Mesenchymal stem cell (in vitro differentiated cells and primary cell): ENCODE measurements at places on chromosomes 7 and 10.

- H3K4me1 ChIP-seq = peaks cover 3% of the 10 kb centered on the region
- peak; percentile 36 for DNase-seq
- H3K27me3 ChIP-seq = peaks cover 26% of the 10 kb centered on the region
- no peak within 1 kb of the TSS for H3K27ac ChIP-seq
- H3K4me3 ChIP-seq = peak within 1 kb of the TSS; percentile 87
Measured at GRCh38 chr7:121872831-121873288, at the start of gene PTPRZ1. Gene PTPRZ1 (plus strand): TSS chr7:121873161. CDS start chr7:121873500, 339 bp downstream.

- H3K4me3 ChIP-seq = no peak overlapping the region
- H3K4me1 ChIP-seq = no peaks in the 10 kb centered on the region
- no peaks in the 10 kb centered on the region for H3K36me3 ChIP-seq
- H3K27ac ChIP-seq = no peak overlapping the region
- no peaks in the 10 kb centered on the region for H3K27me3 ChIP-seq
- DNase-seq = no peak
Measured at GRCh38 chr10:23421397-23421796, 17.5 kb upstream of the OTUD1 start.

DNA sequence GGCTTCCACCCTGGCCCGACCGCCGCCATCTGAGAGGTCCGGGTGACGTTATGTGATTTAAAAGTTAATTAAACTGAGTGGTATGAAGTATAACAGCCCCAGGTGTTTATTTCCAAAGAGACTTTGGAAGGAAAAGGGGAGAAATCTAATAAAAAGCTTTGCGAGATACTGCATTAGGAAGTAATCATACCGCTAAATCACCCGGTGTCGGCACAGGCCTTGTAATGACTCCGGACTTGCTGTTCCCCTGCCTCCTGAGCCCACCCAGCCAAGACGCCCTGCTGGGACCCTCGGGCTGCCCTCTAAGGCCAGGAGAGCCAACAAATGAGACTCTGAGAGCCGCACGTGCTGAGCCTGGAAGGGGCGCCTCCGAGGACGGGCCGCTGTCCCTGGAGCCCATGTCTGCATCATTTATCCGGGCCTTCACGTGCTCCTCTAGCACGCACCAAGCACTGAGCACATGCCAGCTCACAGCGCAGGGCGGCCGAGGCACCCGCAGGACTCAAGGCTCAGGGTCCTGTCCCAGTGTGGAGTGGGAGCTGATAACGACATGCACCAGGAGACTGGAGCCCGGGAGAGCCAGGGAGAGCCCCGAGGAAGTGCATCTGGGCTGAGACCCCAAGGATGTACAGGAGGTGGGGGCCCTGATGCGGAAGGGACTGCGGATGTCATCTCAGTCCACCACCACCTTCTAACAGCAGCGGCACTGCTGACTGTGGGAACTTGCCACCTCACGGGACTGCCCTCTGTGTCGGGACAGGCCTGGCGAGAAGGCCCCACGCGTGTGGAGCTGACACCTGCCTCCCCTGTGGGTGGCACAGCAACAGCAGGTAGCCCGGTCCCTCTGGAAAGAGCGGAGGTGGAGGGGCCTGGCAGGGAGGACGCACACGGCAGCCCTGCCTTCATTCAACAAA is 182.7 kb downstream of the ELFN1 start:
- DNase-seq = no peak
- H3K4me1 ChIP-seq = peaks cover 6% of the 10 kb centered on the region
- no peak overlapping the region for H3K4me3 ChIP-seq

DNA sequence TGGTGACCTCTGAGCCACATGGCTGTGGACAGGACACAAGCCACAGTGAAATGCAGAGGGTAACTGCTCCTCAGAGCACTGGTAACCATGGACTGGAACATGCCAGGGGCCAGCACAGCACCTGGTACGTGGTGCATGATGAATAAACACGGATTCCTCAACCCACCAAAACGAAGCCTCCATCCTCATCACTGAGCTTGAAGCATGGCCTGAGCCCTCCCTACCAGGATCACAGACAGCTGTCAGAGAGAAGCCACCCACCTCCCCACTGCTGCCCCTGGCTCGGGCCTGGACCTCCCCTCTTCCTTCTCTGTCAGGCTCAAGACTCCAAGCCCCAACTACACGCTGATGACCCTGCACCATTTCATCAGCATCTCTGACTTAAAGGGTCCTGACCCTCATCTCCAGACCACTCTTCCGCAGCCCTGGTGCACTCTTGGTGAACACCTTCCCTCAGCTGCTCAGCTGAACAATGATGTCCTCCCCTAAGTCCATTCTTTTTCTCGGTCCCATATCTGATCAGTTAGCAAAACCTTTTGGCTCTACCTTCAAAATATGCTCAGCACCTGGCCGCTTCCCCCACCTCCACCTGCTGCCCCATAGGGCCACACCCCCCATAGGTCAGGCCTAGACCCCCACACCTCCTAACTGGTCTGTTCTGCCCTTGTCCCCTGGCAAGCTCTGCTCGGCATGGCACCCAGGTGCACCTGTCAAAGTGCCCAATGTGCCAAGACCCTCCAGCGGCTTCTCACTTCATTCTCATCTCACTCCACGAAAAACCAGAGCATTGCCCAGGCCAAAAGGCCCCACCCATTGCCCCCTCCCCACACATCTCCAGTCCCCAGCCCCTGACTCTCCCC is 141.1 kb downstream of the MAPK8 start:
- H3K36me3 ChIP-seq = peaks cover 95% of the 10 kb centered on the region
- H3K27ac ChIP-seq = no peak overlapping the region
- H3K27me3 ChIP-seq = no peaks in the 10 kb centered on the region
- H3K4me3 ChIP-seq = no peak overlapping the region
- no peak for DNase-seq
- H3K4me1 ChIP-seq = peaks cover 17% of the 10 kb centered on the region

DNA sequence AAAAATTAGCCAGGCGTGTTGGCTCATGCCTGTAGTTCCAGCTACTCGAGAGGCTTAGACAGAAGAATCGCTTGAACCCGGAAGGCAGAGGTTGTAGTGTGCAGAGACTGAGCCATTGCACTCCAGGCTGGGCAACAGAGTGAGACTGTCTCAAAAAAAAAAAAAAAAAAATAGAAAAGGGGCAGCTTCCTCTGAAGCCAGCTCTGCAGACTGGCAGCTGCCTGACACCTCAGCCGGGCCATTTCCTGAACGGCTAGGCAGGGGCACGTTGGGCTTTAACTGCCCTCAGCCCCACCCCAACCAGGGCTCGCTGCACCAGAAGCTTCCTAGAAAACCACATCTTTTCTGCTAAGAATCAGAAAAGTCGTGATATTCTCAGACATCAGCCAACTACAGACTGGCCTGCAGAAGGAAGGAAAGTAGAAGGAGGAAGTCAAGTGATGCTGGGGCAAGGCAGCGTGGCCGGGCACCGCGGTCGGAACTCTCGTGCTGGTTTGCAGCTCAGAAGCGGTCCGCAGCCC is 38.0 kb downstream of the PRKAG2 start:
- no peaks in the 10 kb centered on the region for H3K36me3 ChIP-seq
- H3K4me1 ChIP-seq = peaks cover 6% of the 10 kb centered on the region
- no peaks in the 10 kb centered on the region for H3K27me3 ChIP-seq
- no peak for DNase-seq
- no peak overlapping the region for H3K4me3 ChIP-seq
- H3K27ac ChIP-seq = no peak overlapping the region

DNA sequence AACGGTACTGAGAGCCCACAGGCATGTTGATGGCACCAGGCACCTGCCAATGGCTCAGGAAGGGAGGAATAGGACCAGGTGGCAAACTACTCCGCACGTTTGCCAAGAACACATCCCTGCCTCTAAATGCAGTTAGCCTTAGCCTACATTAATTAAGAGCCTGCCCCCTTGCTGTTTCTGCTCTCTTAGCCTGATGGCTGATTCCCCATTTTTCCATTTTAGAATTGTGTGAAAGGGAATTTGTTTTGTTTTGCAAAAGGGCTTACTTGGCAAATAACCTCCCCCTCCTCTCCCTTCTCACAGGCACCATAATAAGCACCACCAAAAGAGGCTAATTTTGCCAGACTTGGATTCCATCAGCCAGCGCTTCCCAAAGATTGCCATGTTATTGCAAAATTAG is 1203.2 kb downstream of the SORCS3 start:
- H3K4me3 ChIP-seq = no peak overlapping the region
- H3K27me3 ChIP-seq = no peaks in the 10 kb centered on the region
- no peaks in the 10 kb centered on the region for H3K36me3 ChIP-seq
- no peak for DNase-seq
- H3K27ac ChIP-seq = no peak overlapping the region

DNA sequence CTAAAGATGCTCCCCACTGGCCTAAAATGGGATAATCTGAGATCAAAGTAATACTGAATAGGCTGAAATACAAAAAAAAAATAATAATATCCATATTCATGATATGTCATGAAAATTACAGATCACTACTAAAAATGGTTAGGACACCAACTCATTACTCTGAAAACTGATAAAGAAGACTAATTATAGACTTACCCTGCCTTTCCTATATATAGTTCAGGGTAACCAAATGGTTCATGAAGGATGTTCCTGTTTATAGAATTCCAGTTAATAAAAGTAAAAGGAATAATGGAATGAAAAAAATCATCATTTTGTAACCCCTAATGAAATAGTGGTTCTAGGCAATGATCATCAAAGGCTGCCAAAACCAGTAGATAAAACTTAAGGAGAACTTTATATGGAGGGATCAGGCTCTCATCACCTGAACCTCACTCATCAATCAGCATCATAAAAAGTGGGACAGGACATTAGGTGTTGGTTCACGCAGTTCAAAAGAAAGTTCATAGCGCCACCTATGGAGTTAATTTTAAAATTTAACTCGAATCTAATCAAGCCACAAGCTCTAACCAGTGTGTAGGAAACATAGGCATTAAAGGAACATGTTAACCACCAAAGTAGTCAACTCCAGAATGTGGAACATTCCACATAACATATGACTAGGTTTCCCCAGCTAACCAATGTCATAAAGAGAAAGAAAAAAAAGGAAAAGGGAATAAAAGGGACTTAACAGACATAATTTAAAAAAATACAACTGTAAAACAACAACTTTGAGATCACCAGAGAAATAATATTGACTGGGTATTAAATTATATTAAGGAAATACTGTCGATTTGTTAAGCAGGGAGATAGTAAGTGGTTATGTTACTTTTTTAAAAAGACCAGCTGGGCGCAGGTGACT is 35.7 kb downstream of the P4HA1 start:
- H3K27ac ChIP-seq = no peak overlapping the region
- peak; percentile 35 for DNase-seq
- H3K27me3 ChIP-seq = no peaks in the 10 kb centered on the region
- H3K36me3 ChIP-seq = peaks cover 62% of the 10 kb centered on the region
- H3K4me1 ChIP-seq = peaks cover 2% of the 10 kb centered on the region

- H3K27ac ChIP-seq = no peak overlapping the region
- no peak overlapping the region for H3K4me3 ChIP-seq
- H3K27me3 ChIP-seq = no peaks in the 10 kb centered on the region
- no peak for DNase-seq
Measured at GRCh38 chr10:94496646-94497045, 48.9 kb upstream of the HELLS start.

DNA sequence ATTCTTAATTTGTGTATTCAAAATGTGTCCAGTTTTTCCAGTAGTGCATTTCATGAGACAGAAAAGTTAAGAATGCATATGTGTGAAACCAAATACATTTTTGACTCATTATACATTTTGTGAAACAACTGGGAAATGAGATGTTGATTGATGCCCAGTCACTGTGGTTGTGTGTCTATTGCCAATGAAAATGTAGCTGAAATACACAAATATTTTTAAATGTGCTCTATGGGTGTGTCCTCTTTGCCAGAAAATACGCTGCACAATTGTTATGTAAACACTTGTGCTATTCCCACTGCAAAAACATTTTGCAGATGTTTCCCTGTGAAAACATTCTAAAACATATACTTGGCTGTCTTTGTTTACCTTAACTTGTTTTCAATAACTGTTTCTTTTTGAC is 395.2 kb downstream of the TFEC start:
- no peaks in the 10 kb centered on the region for H3K4me1 ChIP-seq
- H3K36me3 ChIP-seq = no peaks in the 10 kb centered on the region
- H3K4me3 ChIP-seq = no peak overlapping the region
- H3K27me3 ChIP-seq = no peaks in the 10 kb centered on the region
